Activated CD8-positive, alpha-beta T cell treated with anti-CD3 and anti-CD28 coated beads for 36 hours (primary cell): ENCODE measurements at places on chromosomes 4 and X. TPM values are rescaled to one million over a fixed set of nuclear protein-coding genes. Genes with fewer than 3 reads are reported as not detected.
A peak's percentile ranks its signal among the peaks of the same experiment; 100 is the strongest.

DNA sequence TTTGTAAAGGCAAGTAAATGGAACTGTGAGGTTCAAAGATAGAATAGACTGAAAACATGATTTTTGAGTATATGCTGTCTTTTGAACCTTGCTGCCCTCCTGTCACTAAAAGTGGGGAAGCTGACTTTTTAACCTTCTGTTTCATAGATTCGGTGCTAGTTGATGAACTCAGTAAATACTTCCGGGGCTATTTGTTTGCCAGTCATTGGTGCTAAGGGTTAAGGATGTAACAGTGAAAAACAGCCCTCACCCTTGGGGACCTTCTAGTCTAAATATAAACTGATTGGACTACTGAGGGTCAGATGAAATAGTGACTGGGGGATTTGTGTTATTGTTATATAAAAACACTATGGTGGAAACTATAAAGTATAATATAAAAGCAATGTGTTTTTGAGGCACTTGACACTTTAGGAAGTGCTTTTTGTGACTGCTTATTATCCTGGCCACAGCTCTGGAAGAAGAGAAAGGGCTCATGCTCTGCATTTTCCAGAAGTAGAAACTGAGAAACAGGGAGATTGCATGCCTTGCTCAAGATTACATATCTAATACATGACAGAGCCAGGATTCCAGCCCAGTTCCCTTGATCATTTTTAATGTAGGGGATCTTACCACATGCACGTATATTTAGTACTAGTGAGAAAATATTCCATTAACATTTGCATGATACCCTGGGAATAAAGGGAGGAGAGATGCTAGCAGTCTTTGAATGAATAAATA is 3.9 kb downstream of the BST1 start:
- H3K27ac ChIP-seq: no peak overlapping the region
- peaks cover 3% of the 10 kb centered on the region for H3K4me1 ChIP-seq
- peaks cover 1% of the 10 kb centered on the region for H3K27me3 ChIP-seq
- no peaks in the 10 kb centered on the region for H3K36me3 ChIP-seq

- DNase-seq: peak; percentile 2
- no peak overlapping the region for H3K4me3 ChIP-seq
- H3K36me3 ChIP-seq: no peaks in the 10 kb centered on the region
- no peak overlapping the region for H3K27ac ChIP-seq
Observed at GRCh38 chr4:11297627-11298026, 131.1 kb downstream of the HS3ST1 start.

GRCh38 chrX:103565752-103566151 is 19.6 kb upstream of the TCEAL4 start:
- H3K4me3 ChIP-seq: no peak overlapping the region
- H3K27ac ChIP-seq: no peak overlapping the region
- H3K27me3 ChIP-seq: peaks cover 2% of the 10 kb centered on the region
- H3K36me3 ChIP-seq: no peaks in the 10 kb centered on the region
- H3K4me1 ChIP-seq: no peaks in the 10 kb centered on the region

GRCh38 chrX:30468471-30468870 is 109.1 kb downstream of the TASL start:
- no peak for DNase-seq
- no peak overlapping the region for H3K4me3 ChIP-seq
- H3K4me1 ChIP-seq: no peaks in the 10 kb centered on the region
- H3K27ac ChIP-seq: no peak overlapping the region
- H3K27me3 ChIP-seq: no peaks in the 10 kb centered on the region

AMTN gene
- not detected for total RNA-seq

SERTM2 gene
- total RNA-seq: not detected

FRMD7 gene
- total RNA-seq: not detected
